ENCODE measurements at places on chromosomes 1 and 21. TPM values are rescaled to one million over a fixed set of nuclear protein-coding genes. Genes with fewer than 3 reads are reported as not detected.
A peak's percentile ranks its signal among the peaks of the same experiment; 100 is the strongest.

- no peaks in the 10 kb centered on the region for H3K4me1 ChIP-seq
- H3K4me3 ChIP-seq: no peak overlapping the region
- peaks cover 63% of the 10 kb centered on the region for H3K27me3 ChIP-seq
- H3K36me3 ChIP-seq: no peaks in the 10 kb centered on the region
Observed at GRCh38 chr1:147077523-147077922, 94.7 kb downstream of the PRKAB2 start.

GRCh38 chr1:169538998-169539871 is 47.0 kb downstream of the F5 start:
- DNase-seq: peak; percentile 83
- peaks cover 13% of the 10 kb centered on the region for H3K27me3 ChIP-seq
- 0 out of 2 replicates have a peak, but pooled peaks cover 2% of the 10 kb centered on the region for H3K4me1 ChIP-seq
- no peak overlapping the region for H3K27ac ChIP-seq

- H3K27ac ChIP-seq: no peak overlapping the region
- H3K4me1 ChIP-seq: no peaks in the 10 kb centered on the region
- H3K4me3 ChIP-seq: no peak overlapping the region
- no peak for DNase-seq
Observed at GRCh38 chr1:34147301-34147700, 17.7 kb downstream of the CSMD2 start.

- no peak overlapping the region for H3K27ac ChIP-seq
- no peaks in the 10 kb centered on the region for H3K36me3 ChIP-seq
- no peak overlapping the region for H3K4me3 ChIP-seq
- peak; percentile 66 for DNase-seq
- peaks cover 8% of the 10 kb centered on the region for H3K4me1 ChIP-seq
Observed at GRCh38 chr1:1004780-1005697, 5.1 kb upstream of the HES4 start.

DNA sequence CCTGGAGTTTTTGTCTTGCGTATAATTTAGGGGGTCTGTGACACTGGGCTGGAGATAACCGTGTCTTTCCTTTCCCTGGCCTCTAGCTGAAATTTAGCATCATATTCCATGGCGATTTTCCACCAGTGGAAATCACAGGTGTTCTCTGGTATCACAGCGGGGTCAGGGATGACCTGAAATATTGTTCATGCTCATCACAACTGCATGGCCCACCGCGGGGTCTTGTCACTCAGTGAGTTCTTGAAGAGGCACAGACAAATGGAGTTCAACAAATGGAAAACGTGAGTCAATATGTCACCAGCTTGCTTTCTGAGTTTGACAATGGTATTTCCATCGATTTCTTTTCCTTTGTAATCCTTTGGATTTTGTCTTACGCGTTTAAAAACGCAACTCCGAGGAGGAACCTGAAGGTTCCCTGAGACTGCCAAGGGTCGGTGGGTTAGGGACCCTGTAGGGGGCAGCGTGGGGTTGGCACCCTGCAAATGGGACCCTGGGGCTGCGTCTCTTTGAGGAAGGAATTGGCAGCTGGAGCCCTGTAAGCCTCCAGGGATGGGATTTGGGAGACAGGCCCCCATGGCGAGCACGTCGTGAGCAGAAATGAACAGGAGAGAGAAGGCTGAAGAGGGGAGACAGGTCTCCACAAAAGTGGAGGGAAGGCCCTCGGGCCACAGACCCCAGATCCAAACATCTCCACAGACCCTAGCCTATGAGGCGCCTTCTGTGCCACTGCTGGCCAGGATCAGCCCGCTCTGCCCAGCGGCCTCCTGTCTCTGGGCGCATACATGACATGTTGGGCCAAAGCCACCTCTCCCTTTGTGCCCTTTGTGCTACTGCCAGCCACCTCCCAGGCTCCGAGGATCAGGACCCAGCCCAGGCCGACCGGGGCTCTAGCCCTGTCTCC is 32.1 kb upstream of the RUNX3 start:
- no peak for DNase-seq
- H3K36me3 ChIP-seq: no peaks in the 10 kb centered on the region
- H3K27ac ChIP-seq: no peak overlapping the region
- H3K4me1 ChIP-seq: no peaks in the 10 kb centered on the region

- peaks cover 5% of the 10 kb centered on the region for H3K4me1 ChIP-seq
- peaks cover 36% of the 10 kb centered on the region for H3K36me3 ChIP-seq
Observed at GRCh38 chr1:23449958-23450357, 25.4 kb upstream of the TCEA3 start.

DNA sequence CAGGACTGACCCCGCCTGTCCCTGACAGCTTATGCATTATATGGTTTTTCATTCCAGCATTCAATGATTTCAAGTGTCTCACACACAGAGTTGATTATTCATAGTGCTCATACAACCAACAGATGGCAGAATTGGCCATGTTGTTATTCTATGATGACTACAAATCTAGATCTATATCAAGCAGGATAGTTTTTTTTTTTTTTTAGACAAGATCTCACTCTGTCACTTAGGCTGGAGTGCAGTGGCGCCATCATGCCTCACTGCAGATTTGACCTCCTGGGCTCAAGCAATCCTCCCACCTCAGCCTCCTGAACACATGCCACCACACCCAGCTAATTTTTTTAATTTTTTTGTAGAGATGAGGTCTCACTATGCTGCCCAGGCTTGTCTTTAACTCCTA is 40.1 kb upstream of the LRRC8D start:
- H3K4me1 ChIP-seq: peaks cover 2% of the 10 kb centered on the region
- DNase-seq: peak; percentile 69
- H3K27ac ChIP-seq: no peak overlapping the region
- peaks cover 4% of the 10 kb centered on the region for H3K27me3 ChIP-seq
- H3K4me3 ChIP-seq: no peak overlapping the region

- peaks cover 2% of the 10 kb centered on the region for H3K27me3 ChIP-seq
- H3K4me1 ChIP-seq: no peaks in the 10 kb centered on the region
- H3K36me3 ChIP-seq: no peaks in the 10 kb centered on the region
- H3K4me3 ChIP-seq: no peak overlapping the region
- no peak for DNase-seq
- H3K27ac ChIP-seq: no peak overlapping the region
Observed at GRCh38 chr1:45117766-45118165, 88.6 kb downstream of the ZSWIM5 start.

GRCh38 chr1:153670257-153670858 is 435 bp downstream of the ILF2 start:
- peak overlapping the region; percentile 61 for H3K27ac ChIP-seq
- no peaks in the 10 kb centered on the region for H3K27me3 ChIP-seq
- H3K36me3 ChIP-seq: peaks cover 30% of the 10 kb centered on the region
- peak overlapping the region; percentile 65 for H3K4me3 ChIP-seq
- H3K4me1 ChIP-seq: peaks cover 1% of the 10 kb centered on the region

DNA sequence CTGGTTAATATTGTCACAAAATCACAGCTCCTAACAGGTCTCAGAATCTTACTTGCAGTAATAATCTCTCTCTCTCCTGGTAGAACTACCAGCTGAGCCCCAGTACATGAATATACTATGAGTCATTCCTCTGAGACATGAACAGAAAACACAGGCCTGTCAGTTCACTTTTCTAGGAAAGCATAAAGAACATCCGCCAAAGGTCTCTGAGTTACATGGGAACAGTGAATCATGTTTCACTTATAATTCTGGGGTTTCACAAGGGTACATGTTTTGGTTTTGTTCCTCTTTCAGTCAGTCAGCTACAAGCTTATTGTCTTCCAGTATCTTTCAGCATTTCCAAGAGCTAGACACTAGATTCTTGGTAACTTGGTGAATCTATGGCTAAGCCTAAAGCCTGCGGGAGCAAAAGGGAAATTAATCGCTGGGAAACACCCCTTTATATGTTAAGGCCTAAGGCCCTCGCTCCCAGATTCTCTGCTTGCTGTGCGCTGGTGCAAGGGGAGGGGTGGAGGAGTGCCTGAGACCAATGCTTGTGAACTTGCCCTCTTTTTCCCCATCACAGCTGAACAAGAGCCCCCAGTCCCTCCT is 31.7 kb downstream of the IFNGR2 start:
- no peak overlapping the region for H3K4me3 ChIP-seq
- peaks cover 10% of the 10 kb centered on the region for H3K4me1 ChIP-seq
- DNase-seq: peak; percentile 96
- peaks cover 47% of the 10 kb centered on the region for H3K36me3 ChIP-seq

- no peaks in the 10 kb centered on the region for H3K27me3 ChIP-seq
- H3K36me3 ChIP-seq: no peaks in the 10 kb centered on the region
- DNase-seq: no peak
Observed at GRCh38 chr1:245118806-245119205, 36.0 kb upstream of the KIF26B start.

GRCh38 chr1:29424266-29424665 is 187.9 kb downstream of the PTPRU start:
- no peak overlapping the region for H3K27ac ChIP-seq
- DNase-seq: no peak
- no peaks in the 10 kb centered on the region for H3K4me1 ChIP-seq
- no peaks in the 10 kb centered on the region for H3K36me3 ChIP-seq
- no peak overlapping the region for H3K4me3 ChIP-seq
- H3K27me3 ChIP-seq: no peaks in the 10 kb centered on the region

- DNase-seq: no peak
- no peaks in the 10 kb centered on the region for H3K36me3 ChIP-seq
- no peaks in the 10 kb centered on the region for H3K4me1 ChIP-seq
- H3K27ac ChIP-seq: no peak overlapping the region
Observed at GRCh38 chr1:153260585-153261280, 1.2 kb downstream of the LORICRIN start.

GRCh38 chr1:8334106-8334851 is 16.4 kb downstream of the SLC45A1 start:
- H3K4me1 ChIP-seq: no peaks in the 10 kb centered on the region
- H3K4me3 ChIP-seq: no peak overlapping the region
- no peak overlapping the region for H3K27ac ChIP-seq
- no peaks in the 10 kb centered on the region for H3K27me3 ChIP-seq

DNA sequence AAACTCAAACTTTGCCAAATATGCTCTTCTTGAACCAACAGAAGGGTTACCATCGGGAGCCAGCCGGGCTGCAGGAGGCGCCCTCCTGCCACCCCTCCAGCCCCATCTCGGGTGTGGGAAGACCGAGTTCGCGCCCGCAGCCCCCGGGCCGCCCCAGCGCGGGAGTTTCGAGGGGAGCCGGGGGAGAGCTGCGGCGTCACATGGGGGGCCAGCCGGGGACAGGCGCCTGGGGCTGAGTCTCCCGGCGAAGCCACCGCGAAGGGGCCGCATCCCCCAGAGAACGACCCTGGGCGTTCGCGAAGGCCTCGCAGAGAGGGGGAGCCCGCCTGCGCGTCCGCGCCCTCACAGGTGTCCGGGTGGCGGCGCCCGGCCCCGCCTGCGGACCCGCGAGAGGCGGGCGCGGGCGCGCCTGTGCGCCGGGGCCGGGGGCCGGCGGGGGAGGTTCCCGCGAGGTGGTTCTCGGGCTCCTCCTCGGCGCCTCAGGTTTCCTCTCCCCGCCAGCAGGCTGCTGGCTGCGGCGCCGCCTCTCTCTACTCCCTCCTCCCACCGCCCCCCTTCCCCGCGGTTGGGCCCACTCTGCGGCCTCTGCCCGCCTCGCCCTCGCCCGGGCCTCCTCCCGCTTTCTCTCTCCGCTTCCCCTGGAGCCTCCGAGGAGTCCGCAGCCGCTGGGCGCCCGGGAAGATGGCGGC is at the start of gene RAVER2:
TSS of gene RAVER2 (plus strand) at position 584 of the 689 bp plus-strand sequence. CDS start at position 682, 98 bp downstream.
- H3K27me3 ChIP-seq: no peaks in the 10 kb centered on the region
- H3K4me3 ChIP-seq: peak within 1 kb of the TSS; percentile 68
- DNase-seq: peak; percentile 49
- no peaks in the 10 kb centered on the region for H3K4me1 ChIP-seq
- H3K27ac ChIP-seq: peak within 1 kb of the TSS; percentile 12

GRCh38 chr21:38498057-38498833 is at the start of gene ERG:
TSS of gene ERG (minus strand) at chr21:38498477. CDS start at chr21:38498380, 97 bp downstream.
- H3K36me3 ChIP-seq: no peaks in the 10 kb centered on the region
- H3K4me3 ChIP-seq: no peak within 1 kb of the TSS
- H3K27ac ChIP-seq: no peak within 1 kb of the TSS
- no peaks in the 10 kb centered on the region for H3K4me1 ChIP-seq
- peaks cover 32% of the 10 kb centered on the region for H3K27me3 ChIP-seq

DNA sequence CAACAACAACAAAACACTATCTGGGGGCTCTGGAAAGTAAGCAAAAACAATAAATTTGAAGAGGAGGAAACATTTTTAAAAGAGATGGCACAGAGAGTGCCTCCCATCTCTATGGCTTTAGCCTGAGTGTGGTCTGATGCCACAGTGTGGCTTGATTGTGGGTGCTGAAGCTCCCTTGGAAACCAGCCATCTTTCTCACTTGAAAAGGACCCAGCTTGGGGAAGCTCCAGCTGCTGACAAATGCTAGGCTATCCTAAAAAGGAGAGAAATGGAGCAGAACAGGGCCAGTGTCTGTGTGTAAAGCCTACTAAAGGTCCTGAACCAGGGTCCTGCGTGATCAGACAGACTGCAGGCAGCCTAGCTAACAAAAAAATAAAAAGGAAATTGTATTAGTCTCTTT is 642.0 kb upstream of the PTBP2 start:
- no peak overlapping the region for H3K27ac ChIP-seq
- H3K4me1 ChIP-seq: no peaks in the 10 kb centered on the region
- no peak for DNase-seq

GRCh38 chr1:228340686-228341449 is 65.8 kb downstream of the TRIM11 start:
- peaks cover 40% of the 10 kb centered on the region for H3K36me3 ChIP-seq
- DNase-seq: no peak
- H3K4me3 ChIP-seq: no peak overlapping the region
- H3K4me1 ChIP-seq: no peaks in the 10 kb centered on the region
- H3K27ac ChIP-seq: no peak overlapping the region
- no peaks in the 10 kb centered on the region for H3K27me3 ChIP-seq

OR2L3 gene
- not detected for total RNA-seq

EDARADD gene
- total RNA-seq: not detected

BRINP3 gene
- total RNA-seq: under 0.01 TPM

All from IMR-90 (cell line).